Left colon (tissue), 2 donors: ENCODE measurements at places on chromosomes 5 and 9. TPM values are rescaled to one million over a fixed set of nuclear protein-coding genes. Genes with fewer than 3 reads are reported as not detected.

Gene PHYHD1
- total RNA-seq = 1.5 TPM

- DNase-seq = no peak
Measured at GRCh38 chr9:78252616-78253015, 16.7 kb downstream of the CEP78 start.

Gene AIF1L
- total RNA-seq = 2.7 TPM

Gene RNF208
- 9.7 TPM for total RNA-seq

- no peak for DNase-seq
Measured at GRCh38 chr5:177380805-177381126, 3.5 kb upstream of the SLC34A1 start.
